Naive thymus-derived CD8-positive, alpha-beta T cell (primary cell): ENCODE measurements at places on chromosomes 1 and 21. TPM values are rescaled to one million over a fixed set of nuclear protein-coding genes. Genes with fewer than 3 reads are reported as not detected.

DNA sequence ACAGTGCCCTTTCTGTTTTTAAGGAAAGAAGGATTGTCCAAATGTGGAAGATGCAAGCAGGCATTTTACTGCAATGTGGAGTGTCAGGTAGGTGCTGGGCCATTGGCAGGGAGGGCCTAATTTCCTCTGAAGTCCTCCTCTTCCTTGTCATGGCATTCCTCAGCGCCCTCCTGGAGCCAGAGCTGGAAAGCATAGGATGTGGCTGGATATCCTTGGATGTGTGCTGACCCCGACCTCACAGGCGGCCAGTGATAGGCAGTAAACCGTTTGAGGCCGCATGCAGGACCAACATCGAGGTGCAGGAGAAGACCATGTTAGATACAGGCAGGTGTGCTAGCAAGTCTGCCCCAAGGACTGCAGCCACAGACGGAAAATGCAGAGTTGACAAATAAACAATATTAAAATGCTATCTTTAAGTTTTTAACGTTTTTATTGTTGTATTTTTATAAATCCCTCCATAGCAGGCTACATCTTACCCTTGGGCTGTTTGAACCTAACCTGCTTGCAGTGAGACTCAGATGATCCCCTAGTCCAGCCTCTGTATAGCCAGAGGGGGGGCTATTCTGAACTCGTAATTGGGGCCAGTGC, 24.3 kb downstream of the SMYD2 start:
- no peak for DNase-seq

- DNase-seq = no peak
Observed at GRCh38 chr1:66750577-66750976, 1.7 kb upstream of the DYNLT5 start.

Gene CFAP141
- total RNA-seq = not detected

- no peak for DNase-seq
Observed at GRCh38 chr1:77103486-77103885, 115.7 kb downstream of the PIGK start.

GRCh38 chr1:23081376-23081775, 62.1 kb downstream of the KDM1A start:
- no peak for DNase-seq

Gene EPS8L3
- total RNA-seq = not detected

Gene FAM131C
- total RNA-seq = not detected

DNA sequence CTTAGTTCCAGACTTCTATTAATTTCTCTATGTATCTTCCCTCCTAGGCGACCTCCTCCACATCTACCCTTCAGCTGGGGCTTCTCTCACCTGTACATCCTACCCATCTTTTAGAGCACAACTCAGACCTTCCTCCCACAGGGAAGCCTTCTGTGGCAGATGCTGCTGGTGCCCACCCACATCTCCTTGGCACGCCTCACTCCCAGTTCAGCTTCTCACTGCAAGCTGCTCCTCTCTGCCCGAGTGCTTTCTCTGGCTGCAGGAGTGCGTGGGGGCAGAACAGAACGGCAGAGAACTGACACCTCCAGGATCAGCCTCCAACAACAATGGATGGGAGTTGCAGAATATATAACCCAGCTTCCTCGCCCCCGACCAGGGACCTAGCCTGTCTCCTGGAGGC, 36.5 kb downstream of the ZBTB18 start:
- no peak for DNase-seq

- no peak for DNase-seq
Observed at GRCh38 chr1:85417876-85418275, 47.1 kb downstream of the DDAH1 start.

DNA sequence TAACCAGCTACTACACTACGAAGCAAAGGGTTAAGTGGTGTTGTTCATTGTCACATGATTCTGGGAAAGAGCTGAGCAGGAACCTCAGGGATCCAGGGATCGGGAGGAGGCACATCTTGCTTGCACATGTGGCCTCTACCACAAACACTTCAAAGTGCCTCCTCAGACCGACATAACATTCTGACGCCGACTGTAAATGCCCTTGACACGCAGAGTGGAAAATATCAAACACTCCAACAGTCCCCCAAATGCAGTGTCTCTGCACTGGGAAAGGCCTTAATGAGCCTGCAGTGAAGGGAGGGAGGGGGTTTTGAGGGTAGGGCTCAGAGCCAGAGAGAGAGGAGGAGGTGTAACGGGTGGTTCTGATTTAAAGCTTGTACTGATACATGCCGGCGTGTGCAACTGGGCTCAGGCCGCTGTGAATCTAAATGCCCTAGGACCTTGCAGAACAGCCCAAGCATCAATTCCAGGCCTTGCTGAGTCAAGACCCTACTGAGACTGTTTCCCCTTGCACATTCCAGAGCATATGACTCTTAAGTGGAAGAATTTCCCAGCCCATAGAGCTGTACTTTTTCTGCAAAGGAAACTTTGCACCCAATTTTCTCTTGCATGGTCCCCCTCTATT, 163.7 kb downstream of the NTMT2 start:
- no peak for DNase-seq

GRCh38 chr1:33361532-33362235, 40.8 kb upstream of the A3GALT2 start:
- no peak for DNase-seq

DNA sequence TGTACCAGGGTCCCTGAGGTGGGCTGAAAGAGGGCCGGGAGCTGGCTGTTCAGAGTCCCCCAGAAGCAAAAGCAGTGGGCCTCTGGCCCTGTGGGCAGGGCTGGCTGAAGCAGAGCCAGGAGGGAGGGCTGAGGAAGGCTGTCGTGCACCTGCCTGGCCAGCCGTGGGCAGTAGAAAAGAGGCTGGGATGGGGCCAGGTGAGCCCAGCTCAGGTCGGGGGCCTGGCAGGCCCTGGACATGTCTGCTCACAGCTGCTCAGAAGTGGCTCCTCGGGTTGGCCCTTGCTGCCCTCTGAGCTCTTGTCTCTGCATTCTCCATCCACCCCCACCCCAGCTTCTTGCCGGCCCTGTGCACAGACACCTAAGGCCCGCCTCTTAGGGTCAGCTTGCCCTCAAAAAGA, 60.0 kb downstream of the TCP10L start:
- no peak for DNase-seq

Gene S100A3
- not detected for total RNA-seq

DNA sequence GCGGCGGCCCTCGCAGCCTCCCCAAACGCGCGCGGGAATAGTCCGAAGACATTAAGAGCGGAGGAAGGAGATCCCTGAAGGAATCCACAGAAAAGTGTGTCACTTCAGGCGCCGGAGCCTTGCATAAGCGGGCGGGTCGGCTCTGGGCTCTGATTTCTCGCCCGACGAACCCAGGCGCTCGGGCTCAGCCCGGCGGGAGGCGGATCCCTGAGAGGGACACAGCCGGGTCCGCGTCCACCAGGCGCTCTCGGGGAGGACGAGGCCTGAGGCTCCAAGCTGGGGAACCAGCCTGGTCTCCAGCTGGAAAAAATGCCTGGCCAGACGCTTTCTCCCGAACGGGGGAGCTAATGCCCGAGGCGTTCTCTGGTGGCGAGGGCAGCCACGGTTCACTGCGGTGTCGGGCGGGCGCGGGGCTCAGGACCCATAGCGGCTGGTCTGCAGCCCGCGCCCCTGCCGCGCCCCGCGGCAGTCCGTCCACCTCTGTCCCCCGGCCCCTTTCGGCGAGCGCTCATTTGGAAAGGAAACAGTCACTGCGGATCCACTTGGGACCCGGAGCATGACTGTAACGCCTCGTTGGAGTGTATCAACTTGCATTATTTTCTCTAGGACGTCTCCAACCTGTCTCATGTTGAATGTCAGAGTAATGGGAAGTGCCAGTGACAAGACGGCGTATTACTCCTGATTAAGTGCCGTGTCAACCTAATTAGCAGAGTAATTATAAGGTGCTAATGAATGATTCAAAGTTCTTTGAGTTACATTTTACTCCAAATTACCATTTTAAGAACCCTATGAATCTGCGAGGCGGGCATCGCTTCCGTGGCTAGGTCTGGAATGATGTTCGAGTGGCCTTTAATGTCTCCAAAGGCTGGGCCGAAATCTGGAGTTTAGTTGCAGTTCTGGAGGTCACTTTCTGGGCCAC, 1.6 kb upstream of the BARHL2 start:
- DNase-seq = no peak

Gene NUCKS1
- 115 TPM for total RNA-seq

DNA sequence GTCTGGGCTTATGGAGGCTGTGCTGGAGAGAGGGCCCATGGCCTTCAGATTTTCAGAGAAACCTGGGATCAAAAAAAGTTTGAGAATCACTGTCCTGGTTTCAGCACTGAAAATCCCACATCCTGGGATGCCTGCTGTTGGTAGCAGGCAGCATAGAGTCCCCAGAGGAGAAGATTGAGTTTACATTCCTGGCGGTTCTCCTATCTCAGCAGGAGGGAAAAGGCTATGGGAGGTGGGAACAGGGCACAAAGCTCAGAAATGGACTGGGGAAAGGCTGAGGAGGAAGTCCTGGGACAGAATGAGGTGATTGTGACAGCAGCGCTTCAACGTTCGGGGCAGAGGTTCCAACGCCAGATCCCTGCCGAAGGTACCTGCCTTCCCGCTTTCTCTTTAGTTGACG, 103.4 kb downstream of the ETS2 start:
- no peak for DNase-seq

DNA sequence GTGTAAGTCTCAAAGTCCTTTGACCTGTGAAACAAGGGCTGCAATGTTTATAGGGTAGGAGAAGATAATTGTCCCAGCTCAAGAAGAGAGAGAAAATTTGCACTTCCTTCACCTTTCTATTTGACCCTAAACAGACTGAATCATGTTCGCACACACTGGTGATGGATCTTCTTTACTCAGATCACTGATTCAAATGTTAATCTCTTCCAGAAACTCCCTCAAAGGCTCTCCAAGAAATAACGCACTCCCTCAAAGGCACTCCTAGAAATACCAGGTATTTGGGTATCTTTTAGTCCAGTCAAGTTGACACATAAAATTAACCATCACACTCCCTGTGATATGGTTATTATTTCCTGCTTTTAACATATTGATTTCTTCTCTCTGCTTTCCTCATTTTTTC, 30.5 kb upstream of the PTGS2 start:
- DNase-seq = no peak

- DNase-seq = no peak
Observed at GRCh38 chr1:10338611-10339010, 60.3 kb upstream of the PGD start.

DNA sequence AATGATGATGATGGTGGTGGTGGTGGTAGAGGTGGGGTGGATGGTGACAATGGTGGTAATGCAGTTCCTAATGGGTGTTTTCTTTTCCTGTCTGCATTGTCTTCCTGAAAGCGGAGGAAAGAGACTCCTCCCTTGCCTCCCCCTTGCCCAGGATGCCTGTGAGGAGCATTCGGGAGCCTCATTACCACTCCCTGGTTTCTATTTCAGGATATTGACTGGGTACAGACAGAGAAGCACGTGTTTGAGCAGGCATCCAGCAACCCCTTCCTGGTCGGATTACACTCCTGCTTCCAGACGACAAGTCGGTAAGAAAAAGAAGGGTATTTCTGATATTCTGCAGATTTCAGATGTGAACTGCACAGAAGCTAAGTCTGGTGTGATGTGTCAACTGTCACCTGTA, 38.8 kb downstream of the FAAP20 start:
- DNase-seq = no peak

GRCh38 chr1:221165839-221166500, 286.7 kb downstream of the HLX start:
- DNase-seq = no peak

- no peak for DNase-seq
Observed at GRCh38 chr21:46518983-46519583, 60.4 kb downstream of the DIP2A start.

DNA sequence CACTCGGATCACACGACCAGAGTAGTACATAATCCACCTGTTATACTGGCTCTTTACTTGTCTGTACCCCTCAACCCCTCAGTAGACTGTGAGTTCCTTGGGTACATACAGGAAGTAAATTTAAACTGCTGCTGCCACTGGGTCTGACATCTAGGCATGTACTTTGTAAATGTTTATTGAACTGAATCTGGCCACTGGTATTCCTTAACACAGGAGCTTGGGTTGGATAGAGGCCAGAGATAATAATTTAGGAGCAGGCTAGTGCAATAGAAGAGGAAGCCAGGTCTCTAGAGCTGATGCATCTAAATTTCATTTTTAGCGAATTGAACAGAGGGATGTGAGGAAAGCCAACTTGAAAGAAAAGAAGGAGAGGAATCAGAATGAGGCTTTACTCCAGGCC, 12.4 kb downstream of the TTC4 start:
- no peak for DNase-seq

DNA sequence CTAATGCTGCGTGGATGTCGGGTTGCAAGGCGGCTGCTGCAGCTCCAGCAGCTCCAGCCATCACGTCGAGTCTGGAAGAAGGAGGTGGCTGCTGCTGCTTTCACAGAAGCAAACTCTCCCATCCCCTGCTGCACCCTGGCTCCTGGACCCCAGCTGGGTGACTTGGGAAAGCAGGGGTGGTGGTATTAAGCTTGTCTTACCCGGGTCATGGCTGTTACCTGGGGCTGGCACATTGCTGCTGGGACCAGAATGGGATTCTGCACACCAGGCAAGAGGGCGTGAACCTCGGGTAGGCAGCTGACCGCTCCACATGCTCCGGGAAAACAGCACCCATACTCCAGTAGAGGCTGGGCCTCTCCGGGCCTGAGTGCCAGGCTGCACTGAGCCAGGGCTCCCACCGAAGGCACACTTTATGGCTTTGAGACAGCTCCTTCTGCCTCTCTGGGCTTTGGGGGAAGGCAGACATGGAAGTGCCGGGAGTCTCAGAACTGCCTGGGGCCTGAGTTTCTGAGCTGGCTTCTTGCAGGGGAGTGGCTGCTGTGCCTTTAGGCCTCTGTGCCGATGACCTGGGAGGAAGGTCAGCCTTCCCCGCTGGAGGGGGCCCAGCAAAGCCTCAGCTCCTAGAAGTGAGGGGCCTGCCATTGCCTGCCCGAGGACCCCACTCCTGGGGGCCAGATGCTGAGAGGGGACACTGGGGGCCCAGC, 1.2 kb downstream of the SMIM1 start:
- DNase-seq = no peak

GRCh38 chr1:101017448-101017847, 8.1 kb downstream of the DPH5 start:
- no peak for DNase-seq

- no peak for DNase-seq
Observed at GRCh38 chr1:173914366-173914871, 2.7 kb downstream of the SERPINC1 start.

DNA sequence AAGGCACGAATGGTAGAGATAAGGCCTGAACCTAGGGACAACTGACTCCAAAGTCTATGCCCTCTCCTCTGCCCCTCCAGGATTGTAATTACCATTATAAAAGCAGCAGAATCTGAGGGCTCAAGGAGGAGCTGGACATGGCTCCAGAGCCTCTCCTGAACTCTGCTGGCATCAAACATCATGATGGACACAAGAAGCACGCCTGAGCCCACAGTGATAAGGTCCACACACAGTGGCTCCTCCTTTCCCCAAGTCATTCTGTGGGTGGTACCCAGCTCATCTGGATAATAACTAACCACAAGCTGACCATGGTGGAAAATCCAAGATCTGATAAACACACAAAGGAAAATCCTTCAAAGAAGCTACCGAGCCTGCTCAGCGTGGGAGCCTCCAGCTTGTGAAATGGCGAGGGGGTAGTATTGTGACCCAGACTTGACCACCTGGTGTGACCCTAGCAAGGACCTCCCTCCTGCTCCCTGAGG, 85.2 kb downstream of the HIVEP3 start:
- no peak for DNase-seq

Gene LCE6A
- total RNA-seq = not detected

Gene HIVEP3
- total RNA-seq = 6.3 TPM

- no peak for DNase-seq
Observed at GRCh38 chr1:157829210-157829609, 9.3 kb upstream of the FCRL1 start.

- DNase-seq = no peak
Observed at GRCh38 chr1:6105763-6106162, 60.1 kb downstream of the KCNAB2 start.

GRCh38 chr21:42818328-42818749, 61.0 kb downstream of the WDR4 start:
- peak; percentile 57 for DNase-seq
